ENCODE measurements at places on chromosomes 11 and 22. TPM values are rescaled to one million over a fixed set of nuclear protein-coding genes. Genes with fewer than 3 reads are reported as not detected.

Gene TEX12
- not detected for total RNA-seq

Gene GLYATL1
- not detected for total RNA-seq

Gene KCNJ1
- total RNA-seq: not detected

Gene OR52A1
- total RNA-seq: not detected

Gene MS4A5
- not detected for total RNA-seq

Gene RTN4RL2
- total RNA-seq: 87.5 TPM

Gene GAL3ST1
- total RNA-seq: 11.6 TPM

Gene EMID1
- total RNA-seq: 0.61 TPM

Gene GLB1L3
- total RNA-seq: not detected

Gene PHLDB1
- 7.3 TPM for total RNA-seq

Gene MB
- total RNA-seq: 6.8 TPM

Gene POU2AF1
- not detected for total RNA-seq

Gene MAJIN
- total RNA-seq: not detected

Gene HTATIP2
- total RNA-seq: 195 TPM

Gene BTBD18
- not detected for total RNA-seq

Gene ART1
- not detected for total RNA-seq

Gene CABP4
- not detected for total RNA-seq

Gene GNAZ
- 2.8 TPM for total RNA-seq

Gene PKNOX2
- total RNA-seq: not detected

Gene SHANK3
- total RNA-seq: 3.9 TPM

Gene C11orf97
- not detected for total RNA-seq

Gene CHRM1
- total RNA-seq: 0.06 TPM

Gene RBMXL2
- not detected for total RNA-seq

Gene PLA2G3
- not detected for total RNA-seq

Gene SEPTIN3
- 0.90 TPM for total RNA-seq

Gene BCR
- 21.3 TPM for total RNA-seq

Gene RAB38
- total RNA-seq: 0.98 TPM

Gene FIBIN
- not detected for total RNA-seq

Gene KIF18A
- 18.9 TPM for total RNA-seq

Gene FAM227A
- total RNA-seq: 1.0 TPM

Gene C11orf42
- not detected for total RNA-seq

Gene GLYAT
- total RNA-seq: not detected

Gene SLC22A6
- not detected for total RNA-seq

Gene HTR3A
- not detected for total RNA-seq

Gene UPK3A
- not detected for total RNA-seq

Gene CLCF1
- total RNA-seq: 34.8 TPM

Gene KREMEN1
- total RNA-seq: 2.6 TPM

Gene TSPAN32
- total RNA-seq: not detected

Gene C11orf16
- total RNA-seq: not detected

Gene E2F8
- total RNA-seq: 5.6 TPM

Data from A549 treated with Hydrocortisone at 1 μM for 4 hours (cell line).